Nucleus accumbens (tissue), 56 donors: ENCODE measurements at places on chromosomes 11 and 22.

DNA sequence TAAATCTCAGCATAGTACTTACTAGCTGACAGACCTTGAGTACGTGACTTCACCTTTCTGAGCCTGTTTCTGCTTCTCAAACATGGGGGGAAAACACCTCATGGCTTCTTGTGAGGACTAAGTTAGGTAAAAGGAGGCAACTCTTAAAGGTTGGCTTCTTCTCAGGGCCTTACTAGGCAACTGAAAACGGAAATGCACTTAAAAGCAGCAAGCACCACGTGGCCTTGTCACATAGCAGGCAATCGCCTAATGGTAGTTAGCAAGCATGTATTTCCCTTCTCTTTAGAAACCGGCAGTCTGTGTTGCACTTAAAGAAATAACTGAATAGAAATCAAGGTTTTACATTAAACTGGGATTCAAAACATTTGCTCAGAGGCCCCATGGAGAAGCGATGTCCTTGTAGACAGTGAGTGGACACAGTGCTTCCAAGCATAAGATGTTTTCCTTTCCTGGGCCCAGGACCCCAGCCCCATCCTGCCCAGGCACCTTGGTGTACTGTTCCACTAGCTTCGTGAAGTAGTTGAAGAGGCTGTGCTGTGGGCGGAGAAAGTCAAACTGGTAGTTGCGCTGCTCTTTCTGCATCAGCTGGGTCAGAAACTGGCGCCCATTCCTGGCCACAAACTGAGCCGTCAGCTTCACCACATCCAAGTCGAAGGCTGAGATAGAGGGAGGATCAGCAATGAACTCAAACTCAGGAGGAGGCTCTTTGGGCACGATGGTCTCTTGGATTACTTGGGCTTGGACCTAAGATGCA is 12.1 kb downstream of the SF3A1 start:
- no peak for DNase-seq

GRCh38 chr22:35318346-35319215 is 18.9 kb downstream of the TOM1 start:
- no peak for DNase-seq

- no peak for DNase-seq
These were observed 187.1 kb downstream of the BLID start for GRCh38 chr11:121928597-121929580.

GRCh38 chr11:35089666-35090065 is 49.3 kb upstream of the CD44 start:
- no peak for DNase-seq

DNA sequence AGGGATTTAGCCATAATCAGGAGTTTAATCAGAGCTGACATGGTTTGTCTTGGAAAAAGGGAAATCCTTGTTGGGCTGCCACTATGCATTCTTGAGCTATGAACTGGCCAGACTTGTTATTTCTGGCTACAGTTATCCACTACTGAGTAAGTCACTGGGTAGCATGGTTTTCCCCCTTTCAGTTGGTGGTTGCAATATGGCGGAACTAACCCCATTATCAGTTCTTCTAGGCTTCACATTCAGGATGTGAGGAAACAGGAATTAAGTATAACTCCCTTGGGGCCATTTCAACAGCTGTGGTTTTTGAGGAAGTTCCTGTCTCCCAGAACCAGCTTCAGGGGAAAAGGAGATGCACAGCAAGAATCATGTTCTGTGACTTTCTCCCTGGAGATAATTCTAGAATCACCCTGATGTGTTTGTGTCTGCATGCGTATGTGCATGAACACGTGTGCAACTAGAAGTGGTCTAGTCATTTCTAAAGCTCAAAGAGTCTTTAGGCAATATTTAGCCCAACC is 103.0 kb upstream of the CD44 start:
- DNase-seq: no peak

- no peak for DNase-seq
These were observed 163.7 kb upstream of the DDI1 start for GRCh38 chr11:103872748-103873147.

- DNase-seq: no peak
These were observed 35.4 kb downstream of the ASCL2 start for GRCh38 chr11:2234963-2235362.

- no peak for DNase-seq
These were observed 2.6 kb downstream of the VSIG10L2 start for GRCh38 chr11:125948278-125949051.

GRCh38 chr11:27394781-27395228 is 31.8 kb upstream of the CCDC34 start:
- DNase-seq: no peak

DNA sequence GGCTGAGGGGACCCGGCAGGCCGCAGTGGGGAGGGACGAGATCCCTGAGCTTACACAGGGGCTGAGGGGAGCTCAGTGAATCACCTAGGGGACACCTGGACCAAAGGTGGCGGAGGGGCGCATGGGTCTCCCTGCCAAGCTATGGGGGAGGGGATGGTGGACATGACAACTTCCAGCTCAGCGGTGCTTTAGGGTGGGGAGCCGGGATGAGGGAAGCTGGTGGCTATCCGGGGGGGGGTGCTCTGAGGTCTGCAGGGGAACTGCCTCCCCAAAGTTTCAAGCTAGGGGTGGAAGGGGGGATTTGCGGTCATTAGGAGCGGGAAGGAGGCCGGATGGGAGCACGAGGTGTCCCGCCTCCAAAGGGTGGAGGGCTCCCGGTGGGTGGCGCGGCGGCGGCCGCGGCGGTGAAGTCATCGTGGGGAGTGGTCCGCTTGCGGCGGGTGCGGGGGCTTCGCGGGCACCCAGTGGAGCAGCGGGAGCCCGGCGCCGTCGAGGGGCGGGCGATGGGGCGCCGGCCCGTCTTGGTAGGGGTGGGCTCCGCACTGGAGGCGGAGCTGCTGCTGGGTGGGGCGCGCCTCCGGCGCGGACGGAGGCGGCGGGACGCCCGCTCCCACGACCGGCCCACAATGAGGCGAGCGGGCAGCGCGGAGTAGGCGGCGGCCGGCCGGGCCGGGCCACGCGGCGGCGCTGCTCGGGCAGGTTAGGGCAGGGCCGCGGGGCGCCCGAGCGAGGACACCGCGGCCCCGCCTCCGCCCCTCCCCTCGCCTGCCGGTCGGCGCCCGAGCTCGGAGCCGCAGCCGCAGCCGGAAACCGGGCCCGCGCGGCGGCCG is at the start of gene MICALL1:
Gene MICALL1, plus strand, starts transcription at position 764 of the 830 bp plus-strand sequence. CDS start 126 bp downstream, outside the sequence.
- no peak for DNase-seq

DNA sequence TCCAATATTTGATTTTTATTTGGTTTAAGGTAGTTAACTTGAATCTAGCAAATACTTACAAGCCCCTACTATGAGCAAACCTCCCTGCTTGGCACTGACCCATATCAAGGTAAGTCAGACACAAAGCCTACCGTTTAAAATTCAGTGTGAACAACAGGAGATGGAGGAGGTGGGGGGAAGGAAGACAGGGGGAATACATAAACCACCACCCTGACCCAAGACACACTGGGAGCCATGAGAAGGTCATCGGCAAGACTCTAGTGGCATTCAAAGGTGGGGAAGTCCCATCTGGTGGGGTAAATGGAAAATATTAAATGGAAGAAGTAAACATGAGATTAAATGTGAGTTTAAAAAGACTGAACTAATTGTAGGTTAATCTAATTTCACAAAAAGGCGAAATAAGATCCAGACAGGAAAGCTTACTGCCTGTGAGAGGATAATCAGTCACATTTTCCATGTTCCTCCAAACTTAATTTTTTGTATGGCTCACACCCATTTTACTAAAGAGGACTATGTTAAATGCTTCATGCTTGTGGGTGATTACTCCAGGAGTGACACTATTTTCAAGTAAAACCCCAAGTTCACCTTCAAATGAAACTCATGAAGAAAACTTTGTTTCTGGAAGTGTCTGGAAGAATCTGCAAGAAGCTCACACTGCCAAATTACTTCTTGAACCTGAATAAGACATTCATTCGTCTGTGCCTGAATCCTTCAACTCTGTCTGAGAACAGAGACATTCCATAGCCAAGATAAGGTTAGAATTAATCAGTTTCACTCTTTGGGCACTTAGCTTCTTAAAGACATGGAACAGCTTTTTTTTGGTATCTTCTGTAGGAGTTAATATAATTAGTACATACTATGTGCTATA is 51.7 kb downstream of the PITPNB start:
- no peak for DNase-seq

DNA sequence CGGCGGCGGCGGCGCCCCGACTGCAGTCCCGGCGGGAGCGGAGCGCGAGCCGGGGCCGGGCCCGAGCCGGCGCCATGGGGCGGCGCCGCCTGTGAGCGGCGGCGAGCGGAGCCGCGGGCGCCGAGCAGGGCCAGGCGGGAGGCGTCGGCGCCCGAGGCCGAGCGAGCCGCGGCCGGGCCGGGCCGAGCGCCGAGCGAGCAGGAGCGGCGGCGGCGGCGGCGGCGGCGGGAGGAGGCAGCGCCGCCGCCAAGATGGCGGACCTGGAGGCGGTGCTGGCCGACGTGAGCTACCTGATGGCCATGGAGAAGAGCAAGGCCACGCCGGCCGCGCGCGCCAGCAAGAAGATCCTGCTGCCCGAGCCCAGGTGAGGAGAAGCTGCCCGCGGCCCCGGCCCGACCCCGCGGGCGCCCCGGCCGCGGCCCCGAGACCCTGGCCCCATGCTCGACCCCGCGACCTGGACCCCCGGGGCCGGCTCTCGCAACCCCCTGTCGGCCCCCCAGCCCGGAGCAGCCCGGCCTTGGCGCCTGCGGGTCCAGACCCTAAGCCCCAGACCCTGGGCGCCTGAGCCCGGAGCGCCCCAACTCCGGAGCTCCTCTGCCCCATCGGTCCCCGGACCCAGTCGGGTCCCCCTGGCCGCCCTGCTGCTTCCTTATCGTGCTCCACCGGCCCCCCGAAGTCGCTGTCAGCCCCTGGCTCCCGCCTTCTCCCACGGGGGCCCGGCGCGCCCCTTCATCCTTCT is at the start of gene GRK2:
Gene GRK2, plus strand, starts transcription at position 25 of the 739 bp plus-strand sequence. Its CDS starts 227 bp downstream, at position 252.
- DNase-seq: no peak

DNA sequence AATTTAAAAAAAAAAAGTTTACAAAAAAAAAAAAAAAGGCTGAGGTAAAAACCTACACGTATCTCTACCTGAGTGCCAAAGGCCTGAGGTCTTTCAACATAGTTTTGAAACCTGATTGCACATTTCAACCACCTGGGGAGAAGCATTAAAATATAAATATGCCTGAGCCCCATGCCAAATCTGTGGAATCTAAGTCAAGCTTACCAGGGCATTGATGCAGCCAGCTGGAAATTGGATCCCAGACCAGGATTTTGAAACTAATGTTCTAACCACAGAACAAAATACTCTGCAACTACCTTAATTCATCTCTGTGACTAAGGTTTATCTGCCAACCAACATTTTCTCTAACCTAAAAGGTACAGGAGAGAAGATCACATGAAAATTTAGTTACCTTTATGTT is 38.8 kb upstream of the CHRNA10 start:
- DNase-seq: no peak

DNA sequence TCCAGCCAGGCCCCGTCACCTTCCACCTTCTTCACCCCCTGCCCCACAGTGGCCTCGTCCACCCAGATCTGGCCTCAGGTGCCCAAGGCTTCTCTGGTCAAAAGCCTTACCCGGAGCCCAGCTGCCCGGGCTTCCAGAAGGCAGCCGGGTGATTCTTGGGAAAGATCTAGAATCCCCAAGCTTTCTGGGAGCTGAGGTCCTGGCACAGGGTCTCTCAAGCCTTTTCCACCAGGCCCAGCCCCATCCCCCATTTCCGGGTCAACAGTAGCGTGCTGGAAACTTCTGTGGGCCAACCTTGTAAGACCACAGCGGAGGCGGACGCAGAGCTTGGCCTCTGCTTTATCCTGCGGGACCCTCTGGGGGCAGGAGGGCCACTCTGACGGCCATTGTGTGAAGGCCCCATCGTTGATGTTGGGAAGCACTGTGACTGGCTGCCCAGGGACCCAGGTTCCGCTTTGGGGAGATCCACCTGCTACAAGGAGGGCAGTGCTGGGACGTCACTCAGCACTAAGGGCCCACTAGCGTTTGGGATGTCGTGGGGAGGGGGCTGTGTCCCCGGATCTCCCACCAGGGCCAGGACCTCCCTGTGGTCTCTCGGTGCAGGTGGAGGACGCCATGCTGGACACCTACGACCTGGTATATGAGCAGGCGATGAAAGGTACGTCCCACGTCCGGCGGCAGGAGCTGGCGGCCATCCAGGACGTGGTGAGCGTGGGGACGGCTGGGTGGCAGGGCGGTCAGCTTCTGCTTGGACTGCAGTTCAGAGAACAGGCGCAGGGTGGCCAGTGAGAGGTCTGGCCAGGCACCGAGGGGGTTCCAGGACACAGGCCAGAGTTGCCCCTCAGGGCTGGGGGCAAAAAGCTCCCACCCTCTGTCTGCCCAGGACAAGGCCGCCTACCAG is 11.5 kb downstream of the TSPAN32 start:
- no peak for DNase-seq

DNA sequence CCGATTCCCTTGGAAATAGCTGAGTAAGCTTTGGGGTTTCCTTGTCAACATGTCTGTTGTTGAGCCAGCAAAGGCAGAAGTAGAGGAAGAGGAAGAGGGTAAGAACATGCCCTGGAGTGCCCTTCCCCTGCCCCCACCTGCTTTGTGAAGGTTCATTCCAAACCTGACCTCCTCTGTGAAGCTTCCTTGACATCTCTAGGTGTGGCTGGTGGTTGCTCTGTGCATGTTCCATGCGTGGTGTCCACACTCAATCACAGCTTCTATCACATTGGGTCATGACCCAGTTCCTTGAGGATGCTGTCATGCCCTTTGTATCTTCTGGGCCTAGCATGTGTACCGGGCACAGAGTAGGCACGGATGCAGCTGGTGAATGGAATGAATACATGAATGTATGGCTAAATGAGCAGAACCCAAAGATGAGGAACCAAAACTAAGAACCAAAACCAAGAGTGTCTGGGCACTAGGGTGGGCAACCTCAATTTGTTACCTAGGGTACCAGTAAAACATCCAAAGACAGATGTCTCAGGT is 23.7 kb upstream of the FXYD6 start:
- DNase-seq: no peak

DNA sequence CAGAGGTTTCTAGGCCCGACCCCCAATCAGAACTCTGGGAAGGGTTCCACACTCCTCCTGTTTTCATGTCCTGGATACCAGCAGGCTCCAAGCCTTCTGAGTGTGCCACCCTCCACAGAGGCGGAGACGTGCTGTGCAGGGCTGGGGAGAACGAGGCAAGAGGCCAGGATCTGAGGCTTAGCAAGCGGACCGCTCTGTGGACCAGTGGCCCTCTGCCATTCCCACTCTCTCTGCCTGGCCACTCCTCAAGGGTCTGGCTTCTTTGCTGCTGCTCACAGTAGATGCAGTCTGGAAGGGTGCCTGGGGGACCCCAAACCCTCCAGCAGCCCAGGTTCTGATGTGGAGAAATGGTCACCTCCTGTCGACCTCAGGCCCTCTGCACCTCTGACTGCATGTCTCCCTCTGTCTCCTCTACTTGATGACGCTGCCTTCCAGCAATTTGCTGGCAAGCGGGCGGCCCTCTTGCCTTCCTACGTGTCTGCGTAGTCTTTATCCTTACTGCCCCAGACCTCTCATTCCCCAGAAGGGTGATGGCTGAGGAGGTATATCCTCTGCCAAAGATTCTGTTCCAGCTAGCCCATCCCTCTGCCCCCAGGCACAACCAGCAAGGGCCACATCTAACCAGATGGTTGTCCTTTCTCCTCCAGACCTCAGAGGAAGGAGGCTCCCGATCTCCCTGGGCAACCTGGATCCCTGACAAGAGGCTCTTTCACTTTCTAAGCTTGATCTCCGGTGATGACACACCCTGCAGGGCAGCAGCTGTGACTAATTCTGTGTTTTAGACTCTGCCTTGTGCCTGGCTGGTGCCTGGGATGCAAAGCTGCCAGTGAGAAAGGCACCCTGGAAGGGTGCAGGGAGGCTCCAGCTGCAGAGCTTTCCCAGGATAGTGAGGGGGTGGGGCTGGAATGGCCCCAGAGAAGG is 87.3 kb downstream of the NAT10 start:
- DNase-seq: no peak

- DNase-seq: no peak
These were observed 46.1 kb downstream of the RASSF10 start for GRCh38 chr11:13055200-13055599.

GRCh38 chr11:120633616-120634393 is 122.3 kb downstream of the GRIK4 start:
- DNase-seq: no peak
